GM18507 (cell line): ENCODE measurements at places on chromosomes 3 and 15.
A peak's percentile ranks its signal among the peaks of the same experiment; 100 is the strongest.

DNA sequence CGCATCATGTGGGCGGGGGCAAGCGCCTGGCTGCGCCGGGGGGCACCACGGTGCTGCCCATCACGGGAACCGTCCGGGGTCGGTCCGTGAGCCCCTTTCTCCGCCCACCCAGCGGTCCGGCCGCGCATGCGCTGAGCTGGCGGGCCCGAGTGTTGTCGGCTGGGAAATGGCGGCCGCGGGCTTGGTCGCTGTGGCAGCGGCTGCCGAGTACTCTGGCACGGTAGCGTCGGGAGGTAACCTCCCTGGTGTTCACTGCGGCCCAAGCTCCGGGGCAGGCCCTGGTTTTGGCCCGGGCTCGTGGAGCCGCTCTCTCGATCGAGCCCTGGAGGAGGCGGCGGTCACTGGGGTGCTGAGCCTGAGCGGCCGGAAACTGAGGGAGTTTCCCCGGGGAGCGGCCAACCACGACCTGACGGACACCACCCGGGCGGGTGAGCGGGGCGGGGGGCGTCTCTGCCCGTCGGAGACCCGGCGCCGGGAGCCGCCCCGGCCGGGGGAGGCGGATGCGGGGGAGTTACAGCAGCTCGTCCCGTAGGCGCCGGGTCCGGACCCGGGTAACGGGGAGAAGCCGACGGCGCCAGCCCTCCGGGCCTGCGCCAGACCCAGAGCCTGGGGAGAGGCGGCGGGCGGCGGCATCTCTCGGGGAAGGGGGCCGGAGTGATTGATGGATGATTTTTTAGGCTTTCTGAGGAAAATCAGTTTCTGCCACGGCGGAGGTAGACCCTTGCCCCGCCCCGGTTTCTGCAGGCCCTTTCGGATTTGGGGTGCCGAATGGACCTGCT lies at the start of gene LRCH3:
LRCH3 (plus strand) TSS at position 142 of the 779 bp plus-strand sequence; CDS start at position 167, 25 bp downstream.
- peak; percentile 83 for DNase-seq

DNA sequence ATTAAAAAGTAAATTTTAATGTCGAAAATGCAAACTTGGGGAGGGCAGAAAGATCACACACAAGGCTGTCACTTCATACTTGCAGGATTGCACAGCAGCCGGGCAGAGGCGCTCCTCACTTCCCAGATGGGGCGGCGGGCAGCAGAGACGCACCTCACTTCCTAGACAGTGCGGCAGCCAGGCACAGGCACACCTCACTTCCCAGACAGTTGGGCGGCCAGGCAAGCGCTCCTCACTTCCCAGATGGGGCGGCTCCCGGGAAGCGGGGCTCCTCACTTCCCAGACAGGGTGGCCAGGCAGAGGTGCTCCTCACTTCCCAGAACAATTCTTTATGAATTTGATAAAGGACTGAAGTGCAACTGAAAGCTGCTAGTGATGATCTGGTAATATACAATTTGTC lies 21.2 kb downstream of the RLBP1 start:
- DNase-seq = no peak

- no peak for DNase-seq
Observed at GRCh38 chr15:47304656-47305055, 412.6 kb upstream of the SEMA6D start.

GRCh38 chr3:88930611-88931010 lies 176.8 kb upstream of the EPHA3 start:
- no peak for DNase-seq

DNA sequence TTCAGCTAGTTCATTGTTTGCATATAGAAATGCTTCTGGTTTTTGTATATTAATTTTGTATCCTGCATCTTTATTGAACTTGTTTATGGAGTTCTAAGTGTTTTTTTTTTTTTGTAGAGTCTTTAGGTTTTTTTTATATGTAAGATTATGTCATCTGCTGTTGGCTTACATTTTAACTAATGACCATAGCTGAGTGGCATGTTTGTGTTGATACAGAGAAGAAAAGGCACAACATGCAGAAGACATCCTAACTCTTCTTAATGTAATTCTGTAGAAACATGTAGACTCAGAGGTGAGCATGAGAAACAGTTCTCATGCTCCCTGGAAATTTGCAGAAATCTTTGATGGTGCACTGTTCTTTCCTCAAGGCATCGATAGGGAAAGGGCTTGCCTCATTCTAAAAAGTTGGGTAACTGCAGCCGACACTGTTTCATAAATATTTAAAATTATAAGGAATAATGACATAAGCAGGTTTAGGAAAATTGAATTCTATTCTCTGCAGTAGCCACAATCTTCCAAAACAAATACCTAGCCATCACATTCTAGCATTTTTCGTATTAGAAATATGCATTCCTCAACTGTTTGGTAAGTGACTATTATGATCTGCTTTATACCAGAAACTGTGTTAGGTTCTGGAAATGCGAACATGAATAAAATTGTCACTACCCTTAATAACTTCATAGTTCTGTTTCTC lies 499.6 kb upstream of the KCNMB2 start:
- DNase-seq = no peak

GRCh38 chr15:50113187-50113505 lies 5.9 kb downstream of the ATP8B4 start:
- DNase-seq = no peak

DNA sequence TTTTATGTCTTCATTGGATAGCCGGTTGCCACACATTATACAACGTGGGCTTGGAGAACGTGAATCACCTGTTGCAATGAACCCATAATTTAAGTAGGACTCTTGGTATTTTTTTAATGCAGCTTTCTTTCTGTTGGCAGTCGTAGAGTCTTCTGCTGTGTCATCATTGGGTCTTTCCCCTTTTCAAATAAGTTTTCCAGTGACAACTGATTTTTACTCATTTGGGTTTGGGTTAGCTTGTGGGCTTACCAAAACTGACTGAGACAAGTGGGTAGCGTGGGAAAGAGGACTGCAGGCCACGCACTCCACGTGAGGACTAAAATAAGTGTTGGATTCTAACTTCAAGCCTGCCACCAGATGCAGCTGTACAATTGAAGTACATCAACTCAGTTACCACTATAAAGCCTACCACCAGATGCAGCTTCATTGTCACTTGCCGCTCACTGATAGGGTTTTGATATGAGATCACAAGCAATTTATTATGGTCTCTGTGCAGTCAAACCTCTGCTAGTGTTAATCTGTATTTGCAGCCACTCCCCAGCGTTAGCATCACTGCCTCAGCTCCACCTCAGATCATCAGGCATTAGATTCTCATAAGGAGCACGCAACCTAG lies 6.4 kb upstream of the CAPN7 start:
- DNase-seq = no peak

GRCh38 chr3:5155241-5155640 lies 32.3 kb upstream of the EDEM1 start:
- DNase-seq = no peak

GRCh38 chr3:2839876-2840275 lies 270.3 kb downstream of the IL5RA start:
- DNase-seq = no peak
